GM03348 (cell line): ENCODE measurements at places on chromosomes 6 and 20.

- peak; percentile 74 for DNase-seq
Measured at GRCh38 chr6:158706369-158706982, 56.6 kb downstream of the SYTL3 start.

GRCh38 chr6:116492331-116493067 is 18.9 kb upstream of the CALHM5 start:
- DNase-seq, result no peak

GRCh38 chr6:701700-702479 is 9.0 kb upstream of the EXOC2 start:
- DNase-seq, result no peak

- DNase-seq, result no peak
Measured at GRCh38 chr20:1526310-1526709, 31.2 kb downstream of the SIRPD start.

DNA sequence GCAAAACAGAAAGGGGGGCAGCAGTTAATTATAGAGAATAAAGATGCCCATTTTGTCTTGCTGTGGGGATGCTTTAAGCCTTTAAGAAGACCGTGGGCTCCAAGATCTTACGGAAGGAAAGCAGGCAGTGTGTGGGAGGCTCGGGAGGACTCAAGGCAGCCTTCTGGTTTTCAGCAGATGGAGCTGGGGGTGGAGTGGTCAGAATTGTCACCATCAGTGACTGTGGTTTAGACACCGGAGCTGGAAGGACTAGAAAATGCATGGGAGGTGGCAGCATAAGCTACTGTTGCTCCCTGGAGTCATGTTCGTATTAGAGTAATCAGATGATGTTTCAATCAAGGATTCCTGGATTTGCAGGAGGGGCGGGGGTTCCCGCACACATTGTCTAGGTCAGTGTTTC is 3.7 kb downstream of the PHACTR1 start:
- no peak for DNase-seq

DNA sequence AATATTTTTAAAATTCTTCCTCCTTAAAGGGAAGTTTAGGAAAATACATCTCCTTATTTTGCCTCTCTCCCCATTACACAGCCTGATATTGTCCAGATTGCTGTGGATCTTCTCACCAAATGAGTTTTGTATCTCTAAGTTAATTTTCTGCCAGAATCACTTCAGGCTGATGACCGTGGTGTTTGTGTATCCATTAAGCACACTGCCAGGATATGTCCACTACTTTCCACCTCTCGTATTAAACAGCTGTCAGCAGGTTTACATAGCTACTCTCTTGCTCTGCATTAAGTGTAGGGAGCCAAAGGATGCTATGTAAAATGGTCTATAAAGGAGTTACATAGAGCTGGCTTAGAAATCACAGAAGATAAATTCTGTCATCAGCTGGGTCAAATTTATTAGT is 201.1 kb downstream of the ZFAND3 start:
- no peak for DNase-seq

GRCh38 chr20:19786311-19786710 is 28.3 kb downstream of the RIN2 start:
- peak; percentile 74 for DNase-seq

DNA sequence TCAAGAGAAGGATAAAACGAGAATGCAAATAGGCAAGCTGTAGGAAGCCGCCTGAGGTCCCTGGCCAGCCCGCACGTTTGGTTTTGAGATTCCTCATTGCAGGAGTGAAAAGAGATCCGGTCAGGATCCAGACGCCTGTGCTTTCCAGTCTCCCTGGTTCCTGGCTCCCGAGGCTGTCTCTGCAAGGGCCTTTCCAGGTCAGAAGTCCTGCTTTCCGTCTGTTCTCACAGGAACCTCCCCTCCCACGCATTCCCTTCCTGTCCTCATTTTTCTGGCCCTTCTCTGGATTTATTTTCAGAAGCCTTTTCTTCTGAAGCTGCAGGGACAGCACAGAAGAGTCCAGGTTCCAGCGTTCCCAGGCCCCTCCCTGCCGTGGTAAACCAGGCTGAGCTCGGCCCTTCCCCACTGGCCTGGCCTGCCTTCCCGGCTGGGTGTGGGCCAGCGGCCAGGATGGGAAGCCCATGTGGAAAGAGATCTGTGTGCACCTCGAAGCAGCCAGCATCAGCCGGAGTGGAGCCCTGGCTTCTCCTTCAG is 54.0 kb downstream of the TMEM242 start:
- peak; percentile 84 for DNase-seq

DNA sequence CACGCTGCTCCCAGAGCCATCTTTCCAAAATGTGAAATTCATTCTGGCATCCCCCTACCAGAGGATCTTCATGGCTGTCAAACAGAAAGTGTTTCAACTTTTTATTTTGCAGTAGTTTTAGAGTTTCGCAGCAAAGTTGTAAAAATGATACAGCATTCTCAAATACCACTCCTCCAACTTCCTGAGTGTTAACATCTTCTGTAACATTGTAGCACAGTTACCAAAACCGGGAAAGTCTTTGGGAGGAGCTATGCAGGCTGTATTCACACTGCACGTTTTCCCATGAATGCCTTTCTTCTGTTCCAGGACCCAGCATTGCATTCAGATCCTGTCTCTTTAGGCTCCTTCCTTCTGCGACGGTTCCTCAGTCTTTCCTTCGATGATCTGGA is 30.1 kb downstream of the CDYL start:
- no peak for DNase-seq

- DNase-seq, result peak; percentile 49
Measured at GRCh38 chr6:131787766-131788712, 19.8 kb upstream of the ENPP1 start.

DNA sequence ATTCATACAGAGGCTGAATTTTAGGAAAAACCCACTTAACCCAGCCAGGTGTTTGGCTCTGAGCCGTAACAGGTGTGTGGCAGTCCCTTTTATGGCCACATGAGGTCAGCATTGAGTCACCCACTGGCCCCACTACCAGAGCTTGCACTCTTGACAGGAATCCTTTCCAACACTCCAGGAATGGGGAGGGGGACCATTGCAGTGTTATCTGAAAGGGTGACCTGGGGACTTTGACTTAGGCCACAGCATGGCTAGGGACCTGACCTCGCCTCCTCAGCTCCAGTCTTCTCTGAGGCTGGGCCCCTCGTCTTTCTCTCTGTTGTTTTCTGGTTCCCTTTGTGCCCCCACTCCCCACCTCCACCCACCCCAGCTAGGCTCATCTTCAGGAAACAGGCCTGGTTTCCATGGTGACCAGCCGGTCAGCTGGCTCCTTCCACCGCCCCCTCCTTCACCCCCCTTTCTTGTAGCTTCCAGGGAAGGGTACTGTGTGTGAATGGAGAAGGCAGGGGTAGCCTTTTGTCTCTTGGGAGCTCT is 2.1 kb upstream of the TMEM151B start:
- peak; percentile 73 for DNase-seq

DNA sequence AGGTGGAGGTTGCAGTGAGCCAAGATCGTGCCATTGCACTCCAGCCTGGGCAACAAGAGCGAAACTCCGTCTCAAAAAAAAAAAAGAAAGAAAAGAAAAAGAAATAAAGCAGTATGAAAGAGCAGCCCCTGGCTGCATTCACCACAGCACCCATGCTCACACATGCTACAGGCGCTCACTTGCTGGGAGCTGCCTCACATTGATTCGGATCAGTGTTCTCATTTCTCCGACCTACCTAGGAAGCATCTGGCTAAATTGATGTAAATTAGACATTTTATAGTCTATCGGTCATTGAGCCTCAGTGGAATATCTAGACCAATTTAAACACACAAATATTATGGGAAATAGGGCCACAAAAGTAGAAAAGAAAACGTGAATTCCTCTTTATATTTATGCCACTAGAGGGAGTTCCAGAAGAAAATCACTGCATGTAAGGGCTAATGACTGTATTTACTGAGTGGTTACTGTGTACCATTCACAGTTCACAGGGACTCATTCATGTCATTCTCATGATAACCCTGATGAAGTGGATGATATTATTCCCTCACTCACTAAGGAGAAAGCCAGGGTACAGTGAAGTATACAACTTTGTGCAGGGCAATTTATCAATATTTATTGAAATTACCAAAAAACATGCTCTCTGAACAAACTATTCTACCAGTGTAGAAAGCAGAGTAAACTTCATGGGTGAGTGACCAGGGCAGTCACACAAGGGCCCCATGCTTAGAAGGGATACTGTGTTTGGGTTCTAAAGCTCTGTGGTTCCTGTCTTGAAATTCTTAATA is 5.3 kb upstream of the MOG start:
- DNase-seq, result peak; percentile 63

- DNase-seq, result no peak
Measured at GRCh38 chr6:2542101-2542857, 208.4 kb downstream of the MYLK4 start.

DNA sequence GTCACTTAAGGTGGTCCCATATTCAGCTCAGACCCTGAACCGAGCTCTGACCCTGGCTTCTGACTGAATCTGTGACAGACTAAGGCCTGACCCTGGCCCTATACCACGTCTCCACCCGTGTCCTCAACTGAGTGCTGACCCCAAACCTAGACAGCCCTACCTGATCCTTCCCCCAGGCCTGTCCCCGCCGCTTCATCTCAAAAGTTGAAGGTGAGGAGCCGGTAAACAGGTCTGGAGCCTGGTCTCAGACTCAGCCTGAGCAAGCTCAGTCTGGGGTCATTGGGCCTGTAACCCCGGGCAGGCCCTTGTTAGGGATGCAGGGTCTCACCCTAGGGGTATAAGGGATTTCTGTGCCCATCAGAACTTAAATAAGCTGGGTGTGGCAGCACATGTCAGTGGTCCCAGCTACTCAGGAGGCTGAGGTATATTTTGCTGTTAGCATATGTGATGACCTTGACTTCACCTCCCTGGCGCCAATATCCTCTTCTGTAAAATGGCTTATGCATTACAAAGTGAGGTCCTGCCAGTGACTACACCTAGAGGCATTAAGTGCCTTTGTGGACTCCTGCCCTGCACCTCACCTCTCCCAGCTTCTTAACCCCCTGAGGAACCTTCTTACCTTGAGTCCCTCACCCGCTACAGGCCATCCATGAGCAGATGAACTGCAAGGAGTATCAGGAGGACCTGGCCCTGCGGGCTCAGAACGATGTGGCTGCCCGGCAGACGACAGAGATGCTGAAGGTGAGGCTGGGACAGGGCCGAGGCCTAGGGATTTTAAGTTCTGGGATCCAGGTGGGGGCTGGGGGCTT is 20.0 kb downstream of the RBCK1 start:
- DNase-seq, result no peak

DNA sequence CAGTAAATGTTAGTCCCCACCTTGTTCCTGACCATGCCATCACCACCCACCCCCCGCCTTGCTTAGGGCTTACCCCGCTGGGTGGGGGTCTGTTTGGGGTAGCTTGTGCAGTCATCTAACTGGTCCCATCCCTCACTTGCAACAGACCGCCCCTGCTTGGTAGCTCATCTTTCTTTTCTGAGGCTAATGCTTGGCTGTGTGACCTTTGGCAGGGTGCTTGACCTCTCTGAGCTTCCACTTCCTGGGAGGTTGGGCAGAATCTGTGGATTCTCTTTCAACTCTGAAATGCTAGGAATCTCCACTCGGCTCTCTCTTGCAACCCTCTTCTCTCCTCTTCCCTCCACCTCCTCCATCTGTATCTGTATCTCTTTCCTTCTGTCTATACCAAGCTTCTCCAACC is 70.4 kb downstream of the SLC2A10 start:
- DNase-seq, result no peak

- DNase-seq, result no peak
Measured at GRCh38 chr20:58568483-58569240, 53.5 kb upstream of the APCDD1L start.

DNA sequence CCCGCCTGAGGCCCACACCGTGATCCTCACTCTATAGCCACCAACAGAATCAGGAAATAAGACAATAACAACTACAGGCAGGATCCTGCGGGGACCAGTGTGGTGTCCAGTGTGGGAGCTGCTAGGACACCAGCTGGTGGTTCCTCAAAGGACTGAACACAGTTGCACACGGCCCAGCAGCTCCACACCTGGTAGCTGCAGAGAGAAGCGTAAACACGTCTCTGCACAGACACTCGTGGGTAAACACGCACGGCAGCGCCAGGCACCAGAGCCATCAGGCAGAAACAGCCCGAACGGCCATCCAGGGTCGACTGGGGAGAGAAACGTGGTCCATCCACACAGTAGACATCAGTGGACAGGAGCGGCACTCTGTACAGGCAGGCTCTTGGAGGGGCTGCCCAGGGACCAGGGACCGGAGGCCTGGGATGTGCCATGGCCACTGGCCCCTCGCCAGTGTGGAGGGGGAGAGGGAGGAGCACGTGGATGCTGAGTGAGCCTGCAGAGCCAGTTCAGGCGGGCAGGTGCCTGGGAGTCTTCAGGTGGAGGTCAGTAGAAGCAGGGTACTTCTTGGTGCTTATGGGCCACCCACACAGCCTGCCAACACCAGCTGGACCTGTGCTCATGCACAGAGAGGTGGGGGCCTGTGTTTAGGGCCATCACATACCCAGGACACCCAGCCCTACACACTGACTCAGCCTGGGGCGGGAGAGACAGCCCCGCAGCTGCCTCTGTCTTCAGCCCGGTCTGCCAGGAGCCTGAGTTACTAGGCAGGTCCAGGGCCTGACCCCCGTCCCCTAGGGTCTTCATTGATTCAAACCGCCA is 7.4 kb upstream of the LAMA5 start:
- no peak for DNase-seq

- DNase-seq, result peak; percentile 63
Measured at GRCh38 chr6:155530219-155530834, 74.7 kb upstream of the NOX3 start.

DNA sequence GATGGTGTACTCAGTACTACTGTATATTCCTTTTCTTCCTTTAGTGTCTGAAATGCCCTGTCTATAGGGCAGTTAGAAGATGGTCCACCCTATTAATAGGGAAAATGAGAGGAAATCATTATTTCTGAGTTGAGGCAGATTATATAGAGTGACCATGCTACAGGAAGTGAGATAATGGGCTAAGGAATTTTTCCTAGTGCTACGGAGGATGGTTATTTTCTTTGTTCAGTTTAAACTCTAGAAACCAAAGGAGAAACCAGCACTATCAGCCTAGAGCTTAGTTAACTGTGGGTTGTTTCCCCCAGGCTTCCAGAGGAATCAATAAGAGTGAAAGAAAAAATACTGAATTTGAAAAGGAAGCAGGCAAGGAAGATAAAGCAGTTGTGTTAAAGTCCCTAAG is 474 bp downstream of the TSBP1 start:
- DNase-seq, result no peak

DNA sequence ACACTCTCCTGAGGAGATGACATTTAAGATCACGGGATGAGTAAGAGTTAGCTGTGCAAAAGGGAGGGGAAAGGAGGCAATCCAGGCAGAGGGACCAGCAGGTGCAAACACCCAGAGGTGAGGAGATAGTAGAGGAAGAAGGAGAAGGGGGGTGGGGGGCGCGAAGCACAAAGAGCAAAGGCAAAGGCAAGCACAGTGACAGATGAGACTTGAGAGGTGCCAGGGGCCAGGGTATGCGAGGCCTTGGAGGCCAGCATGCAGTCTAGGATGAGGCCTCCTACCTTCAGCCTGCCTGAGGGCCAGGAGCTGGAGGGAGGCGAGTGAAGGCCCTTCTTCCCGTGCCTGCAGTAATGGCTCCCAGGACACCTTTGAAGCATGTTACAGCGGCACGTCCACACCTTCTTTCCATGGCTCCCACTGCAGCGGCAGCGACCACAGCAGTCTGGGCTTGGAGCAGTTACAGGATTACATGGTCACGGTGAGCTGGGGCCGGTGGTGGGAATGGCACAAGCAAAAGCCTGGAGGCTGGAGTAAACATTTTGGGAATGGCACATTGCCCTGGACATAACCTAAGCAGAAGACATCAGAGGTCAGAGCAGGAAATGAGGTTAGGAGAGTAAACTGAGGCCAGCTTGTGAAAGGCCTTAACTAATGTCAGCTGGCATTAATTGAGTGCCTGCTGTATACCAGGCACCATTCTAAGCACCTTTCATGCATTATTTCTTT is 18.6 kb downstream of the CCM2L start:
- DNase-seq, result no peak
